ENCODE measurements at places on chromosomes 5 and 9. TPM values are rescaled to one million over a fixed set of nuclear protein-coding genes. Genes with fewer than 3 reads are reported as not detected.

FCN1 gene
- total RNA-seq, result not detected

PCDHGB6 gene
- total RNA-seq, result 2.8 TPM

NUDCD2 gene
- total RNA-seq, result 6.5 TPM

GPR150 gene
- under 0.01 TPM for total RNA-seq
